ENCODE measurements at places on chromosomes 3 and 15.

DNA sequence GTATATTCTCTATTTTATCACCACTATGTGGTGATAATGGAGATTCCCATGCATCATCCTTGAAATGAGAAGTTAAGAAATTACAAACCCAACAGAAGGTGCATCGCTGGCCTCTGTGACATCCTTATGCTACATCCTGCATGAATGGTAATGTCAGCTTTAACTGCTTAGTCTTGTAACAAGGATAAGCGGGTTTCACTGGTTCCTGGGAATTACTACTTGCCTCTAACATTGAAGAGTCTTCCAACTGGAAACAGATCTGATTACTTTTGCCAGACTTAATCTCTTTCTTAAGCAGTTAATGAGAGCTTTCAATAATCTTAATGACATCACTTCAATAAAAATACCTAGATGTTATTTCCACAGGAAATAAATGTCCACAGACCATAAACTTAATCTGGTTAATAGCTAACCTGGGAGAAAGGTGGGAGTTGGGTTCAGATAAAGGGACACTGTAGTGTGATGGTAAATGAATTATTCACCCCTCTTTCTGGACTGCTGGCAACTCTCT, 44.0 kb downstream of the FMN1 start:
- DNase-seq = no peak

GRCh38 chr15:78408355-78408640, 29.7 kb upstream of the IREB2 start:
- DNase-seq = no peak

- DNase-seq = peak; percentile 56
These were observed 2.5 kb downstream of the ANP32A start for GRCh38 chr15:68818066-68818768.

- DNase-seq = no peak
These were observed 30.8 kb downstream of the MEX3B start for GRCh38 chr15:82014989-82015388.

DNA sequence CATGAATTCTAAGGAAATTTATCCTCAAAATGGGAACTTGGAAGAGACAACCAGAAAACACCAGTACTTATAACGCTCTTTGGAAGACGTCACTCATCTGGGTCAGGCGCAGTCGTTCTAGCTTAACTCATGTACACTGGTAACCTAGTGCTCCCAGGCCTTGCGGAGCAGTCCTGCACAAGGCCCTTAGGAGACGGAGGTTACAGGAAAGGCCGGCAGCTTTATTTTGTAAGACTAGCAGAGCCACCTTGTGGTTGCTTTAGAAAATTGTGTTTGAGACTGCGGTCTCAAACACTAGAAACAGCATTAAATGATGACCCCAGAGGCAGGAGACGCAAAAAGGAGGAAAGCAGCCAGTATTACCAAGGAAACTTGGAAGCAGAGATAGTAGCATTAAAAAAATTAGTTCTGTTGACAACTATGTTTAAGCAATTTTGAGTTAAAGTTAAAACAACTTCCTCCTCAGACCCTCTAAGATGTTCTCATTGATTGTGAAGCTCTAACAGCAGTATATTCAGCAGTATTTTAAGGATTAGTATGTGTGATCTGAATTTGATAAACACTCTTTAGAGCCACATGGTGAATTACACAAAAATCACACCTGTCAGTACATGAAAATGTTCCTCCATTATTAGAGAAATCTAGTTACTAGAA, 141.9 kb upstream of the C2CD4B start:
- DNase-seq = no peak

- no peak for DNase-seq
These were observed 909.6 kb downstream of the ROBO1 start for GRCh38 chr3:78858174-78858573.
